CD8-positive, alpha-beta memory T cell (primary cell): ENCODE measurements at places on chromosomes 16 and 17.

GRCh38 chr16:73605309-73605708 lies 557.4 kb upstream of the ZFHX3 start:
- no peak for DNase-seq

- no peak for DNase-seq
These were observed 12.6 kb downstream of the KCTD2 start for GRCh38 chr17:75059369-75060345.

- no peak for DNase-seq
These were observed 10.7 kb downstream of the SRRM2 start for GRCh38 chr16:2763173-2763572.

DNA sequence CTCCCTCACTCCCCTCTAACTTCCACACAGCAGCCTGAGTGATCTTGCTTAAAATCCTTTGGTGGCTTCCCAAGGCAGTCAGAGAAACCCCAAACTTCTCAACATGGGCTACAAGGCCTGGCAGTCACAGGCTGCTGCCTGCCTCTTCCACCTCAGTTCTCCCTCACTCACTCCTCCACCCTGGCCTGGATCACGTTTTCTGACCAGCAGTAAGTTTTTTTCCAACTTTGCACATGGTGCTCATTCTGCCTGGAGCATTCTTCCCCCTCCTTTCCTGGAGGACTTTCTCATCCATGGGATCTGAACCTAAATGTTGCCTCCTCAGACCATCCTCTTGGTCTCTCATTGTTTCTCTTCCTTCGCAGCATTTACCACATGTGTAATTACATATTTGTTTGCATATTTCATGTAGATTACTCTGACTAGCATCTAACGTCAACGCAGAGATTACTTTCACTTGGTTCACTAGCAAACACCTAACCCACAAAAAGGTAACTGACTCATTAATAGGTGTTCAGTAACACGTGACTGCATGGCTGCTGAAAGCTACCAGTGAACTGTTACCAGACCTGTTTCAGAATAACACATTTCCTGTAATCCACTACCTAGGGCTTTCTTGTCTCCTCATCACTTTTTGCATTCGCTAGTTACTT lies 17.1 kb downstream of the GNA13 start:
- DNase-seq: peak; percentile 79

DNA sequence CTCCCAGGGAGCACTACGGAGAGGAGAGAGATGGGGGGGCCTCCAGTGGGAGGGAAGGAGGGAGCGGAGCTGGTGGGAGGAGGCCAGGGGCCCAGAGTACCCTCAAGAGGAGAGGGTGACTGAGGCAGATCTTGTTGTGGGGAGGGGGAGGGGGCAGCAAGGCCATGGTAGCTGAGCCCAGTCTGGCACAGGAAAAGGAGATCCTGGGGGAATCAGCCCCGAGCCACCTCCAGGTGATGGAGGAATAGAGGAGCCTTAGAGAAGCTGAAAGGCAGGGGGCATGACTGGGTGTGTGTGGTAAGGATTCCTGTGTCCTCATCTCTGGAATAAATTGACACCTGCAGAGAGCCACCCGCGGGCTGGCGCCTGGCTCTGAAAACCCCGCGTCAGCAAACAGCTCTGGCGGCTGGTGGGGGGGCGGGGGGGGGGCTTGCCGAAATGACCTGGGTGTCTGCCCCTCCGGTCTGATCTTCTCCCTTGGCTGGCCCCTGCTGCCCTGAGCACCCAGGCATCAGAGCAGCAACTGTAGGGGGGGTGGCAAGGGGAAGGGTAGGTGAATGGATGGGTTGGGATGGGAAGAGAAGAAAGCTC lies 1.3 kb upstream of the NLGN2 start:
- DNase-seq: no peak

DNA sequence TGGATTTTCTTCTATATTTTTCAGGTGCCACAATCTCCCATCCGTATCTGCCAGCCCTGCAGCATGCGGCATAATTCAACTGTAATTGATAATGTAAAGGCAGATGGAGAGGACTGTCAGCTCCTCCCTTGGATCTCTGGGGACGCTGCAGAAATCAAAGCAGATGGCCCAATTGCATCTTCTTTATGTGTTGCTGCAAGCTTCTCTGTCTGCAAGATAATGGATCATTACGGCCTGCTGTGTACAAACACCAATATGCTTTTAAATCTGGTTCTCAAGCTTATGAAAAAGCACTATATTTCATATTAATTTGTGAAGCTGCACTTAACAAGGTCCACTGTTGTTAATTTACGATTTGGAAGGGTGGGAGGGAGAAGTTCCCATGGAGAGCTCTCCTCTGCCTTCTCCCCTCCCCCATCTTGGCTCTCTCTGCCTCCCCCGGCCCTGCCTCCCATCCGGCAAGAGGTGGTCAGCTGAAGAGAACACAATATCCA lies 607.5 kb downstream of the TOX3 start:
- no peak for DNase-seq

DNA sequence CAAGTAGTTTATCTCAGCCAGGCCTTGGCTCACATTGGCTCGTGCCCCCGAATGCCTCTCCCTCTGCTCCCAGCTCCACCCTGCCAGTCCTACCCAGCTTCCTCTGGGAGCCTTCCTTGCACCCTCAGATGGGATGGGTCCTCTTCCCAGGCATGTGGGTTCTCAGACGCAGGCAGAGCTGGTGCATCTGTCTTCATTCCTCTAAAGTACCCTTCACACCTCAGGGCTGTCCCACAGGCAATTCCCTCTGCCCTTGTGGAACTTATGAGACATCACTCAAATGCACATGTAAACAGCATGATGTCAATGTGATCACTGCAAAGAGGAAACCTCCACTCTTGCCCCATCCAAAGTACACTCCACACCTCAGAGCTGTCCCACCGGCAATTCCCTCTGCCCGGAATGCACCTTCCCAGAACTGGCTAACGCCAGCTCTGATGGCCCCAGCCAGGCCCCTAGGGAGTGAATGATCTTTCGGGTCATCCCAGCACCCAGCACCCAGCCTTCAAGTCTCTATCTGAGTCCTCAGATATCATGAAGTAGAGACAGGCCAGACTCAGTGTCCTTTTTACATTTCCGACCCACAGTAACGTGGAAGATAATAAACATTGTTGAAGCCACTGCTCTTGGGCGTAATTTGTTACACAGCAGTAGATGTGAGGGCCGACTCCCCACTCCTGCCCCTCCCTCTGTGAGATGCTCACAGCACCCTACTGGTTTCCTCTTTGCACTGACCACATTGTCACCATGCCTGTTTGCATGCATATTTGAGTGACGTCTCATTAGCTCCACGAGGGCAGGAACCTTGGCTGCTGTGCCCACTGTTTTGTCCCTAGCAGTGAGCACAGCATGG lies 85.4 kb downstream of the N4BP1 start:
- no peak for DNase-seq

- no peak for DNase-seq
These were observed 141.9 kb downstream of the TMEM132E start for GRCh38 chr17:34721326-34721725.
